ENCODE measurements at places on chromosomes 6 and 20. TPM values are rescaled to one million over a fixed set of nuclear protein-coding genes. Genes with fewer than 3 reads are reported as not detected.

- DNase-seq = no peak
Observed at GRCh38 chr20:61723529-61724257, 342.0 kb downstream of the TAF4 start.

- no peak for DNase-seq
Observed at GRCh38 chr6:41684311-41685180, 46.3 kb downstream of the MDFI start.

DNA sequence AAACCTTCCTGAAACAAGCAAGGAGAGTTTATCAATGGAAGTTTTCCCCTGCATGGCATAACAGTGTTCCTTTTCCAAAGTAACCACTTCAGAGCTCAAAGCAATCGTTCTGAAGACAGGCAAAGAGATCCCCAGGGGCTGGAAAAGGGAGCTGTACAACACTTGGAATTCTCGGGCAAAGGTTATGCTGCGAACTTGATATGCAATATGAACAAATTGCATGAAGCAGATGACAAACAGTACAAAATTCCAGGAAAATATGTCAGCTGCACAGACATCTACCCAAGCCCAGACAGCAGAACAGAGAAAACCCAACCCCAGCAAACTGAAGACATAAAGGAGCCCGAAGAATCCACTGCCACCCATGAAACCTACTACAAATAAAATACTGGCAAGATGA lies 18.4 kb downstream of the POPDC3 start:
- no peak for DNase-seq

DNA sequence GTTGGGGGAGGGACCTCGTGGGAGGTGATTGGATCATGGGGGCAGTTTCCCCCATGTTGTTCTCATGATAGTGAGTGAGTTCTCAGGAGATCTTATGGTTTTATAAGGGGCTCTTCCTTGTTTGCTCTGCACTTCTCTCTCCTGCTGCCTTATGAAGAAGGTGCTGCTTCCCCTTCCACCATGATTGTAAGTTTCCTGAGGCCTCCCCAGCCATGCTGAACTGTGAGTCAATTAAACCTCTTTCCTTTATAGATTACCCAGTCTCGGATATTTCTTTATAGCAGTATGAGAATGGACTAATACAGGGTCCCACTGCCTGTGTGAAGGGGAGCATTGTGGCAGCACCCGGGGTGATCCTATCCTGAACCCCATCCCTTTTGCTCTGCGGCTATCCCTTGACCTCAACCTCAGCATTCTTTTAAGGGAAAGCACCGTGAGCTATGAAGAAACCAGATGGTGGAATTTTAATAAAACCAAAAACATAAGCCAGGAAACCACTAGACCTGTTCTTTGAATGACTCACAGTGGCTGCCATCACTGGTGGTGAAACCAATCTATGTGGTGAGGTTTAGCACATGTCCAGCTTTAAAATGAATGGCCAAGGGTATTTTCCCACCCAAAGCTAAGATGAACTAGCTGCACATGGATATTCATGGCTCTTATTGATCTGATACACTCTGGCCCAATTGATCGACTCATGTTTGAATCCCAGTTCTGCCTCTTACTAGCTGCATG lies 62.2 kb downstream of the ZDHHC14 start:
- no peak for DNase-seq

- no peak for DNase-seq
Observed at GRCh38 chr20:17507032-17507431, 24.1 kb downstream of the BFSP1 start.

GRCh38 chr20:47222468-47223119 lies 133.9 kb downstream of the ZMYND8 start:
- no peak for DNase-seq

DNA sequence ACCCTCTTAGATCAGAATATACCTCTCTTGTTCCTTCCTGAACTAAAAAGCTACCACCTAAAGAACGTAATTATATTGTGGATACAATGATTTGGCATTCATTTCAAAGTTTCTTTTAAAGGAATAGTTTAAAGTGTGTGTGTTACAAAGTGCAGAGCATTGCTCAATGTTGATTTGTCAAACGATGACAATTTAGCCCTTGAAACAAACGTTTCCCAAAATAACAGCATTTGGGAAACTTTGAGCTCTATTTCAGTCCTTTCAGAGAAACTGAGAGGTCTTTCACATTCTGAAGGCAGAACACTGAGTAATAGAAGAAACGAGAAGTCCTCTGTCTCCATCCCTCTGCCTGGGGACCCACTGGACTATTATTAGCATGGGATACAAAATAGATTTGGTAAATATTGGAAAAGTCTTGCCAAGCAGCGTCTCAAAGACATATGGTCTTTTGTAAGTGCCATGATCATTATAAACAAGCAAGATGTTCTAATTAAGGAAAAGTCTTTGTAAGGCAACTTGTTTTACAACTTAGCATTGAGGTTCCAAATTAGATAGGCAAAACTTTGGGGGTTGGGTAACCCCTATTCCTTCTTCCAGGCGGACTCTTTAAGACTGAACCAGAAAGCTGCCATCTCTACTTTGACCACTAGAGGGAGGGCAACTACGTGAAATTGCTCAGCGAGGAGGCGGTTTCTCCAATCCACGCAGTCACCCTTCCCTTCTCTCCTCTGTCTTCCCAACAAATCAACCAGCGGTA lies 208.8 kb downstream of the RNF144B start:
- DNase-seq = peak; percentile 84

DNA sequence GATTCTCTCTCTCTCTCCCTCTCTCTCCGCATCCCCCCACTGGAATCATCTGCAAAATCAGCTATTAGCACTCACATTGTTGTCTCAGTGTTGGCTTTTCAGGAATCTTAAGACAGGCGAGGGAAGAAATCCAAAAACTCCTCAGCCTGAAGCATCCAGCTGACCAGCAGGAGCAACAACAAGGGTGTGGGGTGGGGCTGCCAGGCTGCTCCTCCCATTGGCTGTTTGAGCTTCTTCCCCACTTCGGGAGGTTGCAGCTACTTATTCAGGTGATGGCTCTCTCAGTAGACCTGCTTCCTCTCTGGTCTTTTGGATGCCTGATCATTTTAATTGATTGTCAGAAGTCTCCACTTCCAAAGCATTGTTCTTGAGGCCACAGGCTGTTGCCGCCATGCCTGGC lies 24.1 kb upstream of the SLC32A1 start:
- DNase-seq = no peak

GRCh38 chr20:48791014-48791413 lies 36.8 kb downstream of the PREX1 start:
- no peak for DNase-seq

Gene TMC2
- 3.5 TPM for polyA plus RNA-seq

Gene HCRTR2
- 4.9 TPM for polyA plus RNA-seq

Gene SPEF1
- polyA plus RNA-seq = 11.4 TPM

Gene MOXD1
- 32.9 TPM for polyA plus RNA-seq

Gene MUC22
- polyA plus RNA-seq = not detected
